ENCODE measurements at places on chromosomes 12 and 14.

GRCh38 chr12:65911321-65911720 is 87.0 kb downstream of the HMGA2 start:
- no peak for DNase-seq

GRCh38 chr14:97413966-97414717 is 617.0 kb downstream of the VRK1 start:
- DNase-seq: no peak

DNA sequence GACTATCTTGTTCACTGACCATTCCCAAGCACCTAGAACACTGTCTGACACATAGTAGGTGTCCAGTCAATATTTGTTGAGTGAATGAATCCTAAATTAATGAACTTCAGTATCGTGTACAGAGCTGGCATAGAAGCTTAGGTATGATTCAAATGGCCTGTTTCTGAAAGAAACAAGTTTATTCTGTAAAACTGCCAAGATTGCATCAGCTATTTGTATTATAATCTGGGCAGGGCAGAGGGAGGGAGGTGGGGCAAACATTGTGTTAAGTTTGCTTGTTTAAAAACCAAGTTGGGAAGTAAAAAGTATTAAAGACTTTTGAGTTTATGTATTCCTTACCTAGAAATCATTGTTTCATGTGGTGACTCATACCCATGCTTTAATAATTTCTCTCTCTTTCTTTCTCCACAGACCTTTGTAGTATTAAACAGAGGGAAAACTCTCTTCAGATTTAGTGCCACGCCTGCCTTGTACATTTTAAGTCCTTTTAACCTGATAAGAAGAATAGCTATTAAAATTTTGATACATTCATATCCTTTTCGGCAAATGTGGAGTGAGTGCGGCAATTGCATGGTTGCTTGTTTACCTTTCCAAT is 92.8 kb downstream of the SCN8A start:
- DNase-seq: peak; percentile 75

GRCh38 chr14:99181804-99182520 is 90.0 kb downstream of the BCL11B start:
- DNase-seq: no peak

- no peak for DNase-seq
These were observed 177.0 kb upstream of the G2E3 start for GRCh38 chr14:30381861-30382480.

DNA sequence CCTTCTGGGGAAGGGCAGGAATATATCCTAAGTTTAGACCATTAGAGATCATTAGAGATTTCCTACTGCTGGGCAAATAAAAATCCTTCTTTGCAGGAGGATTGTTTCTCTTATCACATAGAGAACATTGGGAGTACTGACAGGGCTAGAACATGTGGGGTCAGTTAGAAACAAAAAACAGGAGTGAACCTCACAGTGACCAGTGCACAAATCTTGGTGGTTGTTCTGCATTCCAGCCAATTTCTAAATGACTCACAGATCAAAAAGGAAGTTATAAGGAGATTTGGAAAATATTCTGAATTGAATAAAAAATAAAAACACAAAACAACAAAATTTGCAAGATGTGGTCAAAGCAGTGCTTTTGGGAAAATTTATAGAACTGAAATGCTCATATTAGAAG is 118.8 kb downstream of the LLPH start:
- peak; percentile 26 for DNase-seq

- DNase-seq: no peak
These were observed 629 bp downstream of the RAD51AP1 start for GRCh38 chr12:4539167-4539870.

- DNase-seq: no peak
These were observed 15.4 kb upstream of the BCL11B start for GRCh38 chr14:99287269-99287942.

GRCh38 chr14:73258845-73259611 is 21.7 kb downstream of the PAPLN start:
- no peak for DNase-seq

Data from stromal cell of bone marrow (primary cell).